Stromal cell of bone marrow (primary cell): ENCODE measurements at places on chromosomes 3 and 15.
A peak's percentile ranks its signal among the peaks of the same experiment; 100 is the strongest.

- DNase-seq: no peak
These were observed 422.2 kb downstream of the FHIT start for GRCh38 chr3:60829058-60829457.

DNA sequence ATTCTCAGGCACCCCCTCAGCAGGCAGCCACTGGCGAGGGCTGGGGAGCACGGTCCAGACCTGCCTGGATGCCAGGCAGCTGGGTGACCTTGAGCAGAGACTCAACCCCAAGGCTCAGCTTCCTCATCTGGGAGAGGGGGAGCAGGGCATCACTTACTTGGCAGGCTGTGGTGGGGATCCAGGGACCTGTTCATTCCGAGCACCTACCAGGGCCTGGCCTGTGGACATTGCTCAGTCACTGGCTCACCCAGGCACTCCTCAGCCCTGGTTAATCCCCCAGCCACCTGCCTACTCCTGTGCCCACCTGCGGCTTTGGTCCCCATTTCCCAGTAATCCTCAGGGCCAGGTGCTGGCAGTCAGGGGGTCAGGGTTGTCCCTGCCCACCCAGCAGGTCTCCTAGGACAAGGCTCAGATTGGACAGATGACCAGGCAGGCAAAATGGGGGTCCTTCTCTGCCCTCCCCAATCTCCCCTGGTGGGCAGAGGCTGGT lies 9.3 kb upstream of the RPL29 start:
- no peak for DNase-seq

DNA sequence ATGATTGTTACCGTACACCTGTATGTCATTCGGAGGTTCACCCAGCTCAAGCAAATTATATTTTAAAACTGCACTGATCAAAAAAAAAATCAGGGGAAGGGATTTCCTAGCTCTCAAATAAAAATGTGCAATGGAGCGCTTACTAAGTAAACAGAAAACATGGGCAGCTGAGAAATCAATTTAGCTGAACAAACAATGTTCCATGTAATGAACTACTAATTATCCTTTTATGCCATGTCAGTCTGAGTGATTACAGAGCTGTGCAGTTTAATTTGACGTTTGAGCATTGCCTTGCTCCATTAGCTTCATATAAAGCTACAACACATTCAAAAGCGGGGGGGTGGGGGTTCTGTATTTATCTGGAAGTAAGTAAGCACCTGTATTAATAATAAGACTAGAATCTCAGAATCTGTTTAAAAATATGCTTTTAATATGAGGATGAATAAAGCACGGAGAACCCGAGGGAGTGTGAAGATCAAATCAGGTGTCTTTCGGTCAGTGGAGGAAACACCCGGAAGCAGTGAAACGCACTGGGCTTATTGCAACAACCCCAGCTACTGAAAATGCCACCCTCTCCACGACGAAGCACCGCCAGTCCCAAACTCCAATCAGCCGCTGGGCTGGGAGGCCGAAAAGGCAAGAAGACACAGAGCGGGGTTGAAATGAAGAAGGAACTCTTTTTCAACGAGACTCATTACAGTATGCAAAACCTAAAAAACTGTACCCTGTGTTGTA lies 196.5 kb upstream of the ATP11B start:
- DNase-seq: no peak

DNA sequence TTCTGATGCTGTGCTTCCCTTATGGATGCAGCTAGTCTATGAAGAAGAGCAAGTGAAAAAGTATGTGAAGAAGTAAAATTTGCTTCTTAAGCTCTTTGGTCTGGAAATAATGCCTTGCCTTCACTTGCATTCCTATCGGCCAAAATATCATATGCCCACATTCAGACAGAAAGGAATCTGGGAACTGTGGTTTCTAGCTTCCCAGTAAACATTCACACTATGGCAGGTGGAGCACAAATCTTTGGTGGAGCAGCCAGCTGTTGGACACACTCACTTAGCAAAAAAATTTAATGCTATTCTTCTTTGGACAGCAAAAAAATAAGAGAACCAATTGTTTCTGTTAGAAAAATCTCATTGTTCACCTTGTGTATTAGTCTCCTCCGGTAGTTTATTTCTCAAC lies 12.3 kb upstream of the COL6A6 start:
- DNase-seq: no peak

- no peak for DNase-seq
These were observed 48.1 kb upstream of the GK5 start for GRCh38 chr3:142273501-142273900.

DNA sequence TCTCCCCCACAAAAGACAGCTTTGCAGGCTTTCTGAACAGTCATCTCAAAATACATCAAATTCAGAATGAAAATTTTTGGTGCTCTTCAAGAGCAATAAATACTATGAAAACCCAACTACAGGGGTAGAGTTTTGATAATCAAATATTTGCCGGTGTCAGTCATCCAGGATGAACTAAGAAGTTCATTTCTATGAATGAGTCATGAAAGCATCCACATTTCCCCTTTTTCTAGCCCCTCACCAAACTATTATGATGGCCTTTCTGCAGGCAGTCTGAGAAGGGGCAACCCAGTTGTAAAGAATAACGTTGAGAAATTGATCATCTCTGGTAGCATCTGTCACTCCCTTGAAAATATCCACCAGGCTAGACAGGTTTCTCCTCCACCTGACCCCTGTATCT lies 3.1 kb upstream of the LPCAT4 start:
- DNase-seq: no peak

GRCh38 chr3:46925585-46925934 lies 48.0 kb downstream of the PTH1R start:
- DNase-seq: no peak

GRCh38 chr3:46098319-46098761 lies 71.1 kb upstream of the XCR1 start:
- peak; percentile 78 for DNase-seq

GRCh38 chr3:118805007-118805406 lies 229.6 kb downstream of the IGSF11 start:
- no peak for DNase-seq

- DNase-seq: no peak
These were observed 26.5 kb downstream of the KPNA4 start for GRCh38 chr3:160538895-160539294.

- DNase-seq: no peak
These were observed 161.0 kb downstream of the TCF12 start for GRCh38 chr15:57079446-57079845.

GRCh38 chr3:197399486-197399885 lies 101.1 kb upstream of the DLG1 start:
- no peak for DNase-seq

GRCh38 chr3:142459929-142460328 lies 12.1 kb upstream of the XRN1 start:
- no peak for DNase-seq

- DNase-seq: no peak
These were observed 29.7 kb upstream of the MDFIC2 start for GRCh38 chr3:70342149-70342548.

GRCh38 chr3:45341876-45342275 lies 46.5 kb upstream of the LARS2 start:
- DNase-seq: no peak

DNA sequence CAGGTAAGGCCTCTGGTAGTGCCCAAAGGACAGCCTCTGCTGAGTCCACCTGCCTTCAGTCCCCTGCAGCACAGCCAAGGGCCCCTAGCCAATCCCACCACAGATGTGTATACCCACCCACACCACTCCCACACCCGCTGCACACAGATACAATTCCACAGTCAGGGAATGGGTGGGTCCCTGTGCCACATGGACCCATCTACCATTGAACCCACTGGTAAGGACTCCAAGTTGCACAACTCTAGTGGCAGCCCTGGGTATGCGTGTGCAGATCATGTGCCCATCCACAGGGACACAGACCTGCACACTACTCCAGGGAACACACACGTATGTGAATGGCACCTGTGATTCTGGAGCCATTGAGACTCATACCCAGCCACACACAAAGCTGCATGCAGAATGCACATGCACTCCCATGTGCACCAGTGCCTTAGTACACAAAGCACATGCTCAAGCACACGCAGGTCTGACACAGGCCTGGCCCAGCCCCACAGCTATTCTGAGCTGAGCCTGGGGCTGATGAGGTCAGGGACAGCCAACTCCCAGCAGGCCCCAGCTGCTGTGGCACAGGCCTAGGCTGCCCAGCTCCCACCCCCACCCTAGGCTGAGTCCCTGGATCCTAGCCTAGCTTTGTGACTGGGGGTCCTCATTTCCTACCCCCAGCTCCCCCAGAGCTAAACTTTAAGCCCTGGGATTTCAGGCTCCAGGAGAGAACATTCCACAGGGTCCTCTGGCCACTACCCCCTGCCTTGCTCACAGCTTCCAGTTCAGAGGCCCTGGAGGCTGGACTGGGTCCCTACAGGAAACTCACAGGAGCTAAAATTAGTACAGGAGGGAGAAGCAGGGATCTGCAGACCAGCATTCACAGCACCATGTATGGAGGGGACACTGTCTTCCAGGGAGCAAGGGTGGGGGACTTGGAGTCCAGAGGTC lies 2.7 kb upstream of the ALS2CL start:
- no peak for DNase-seq

GRCh38 chr3:129567176-129567705 lies 24.3 kb downstream of the H1-8 start:
- DNase-seq: no peak

GRCh38 chr3:161644891-161645635 lies 148.5 kb downstream of the OTOL1 start:
- DNase-seq: no peak

GRCh38 chr15:42203891-42204290 lies 4.2 kb downstream of the VPS39 start:
- peak; percentile 3 for DNase-seq

DNA sequence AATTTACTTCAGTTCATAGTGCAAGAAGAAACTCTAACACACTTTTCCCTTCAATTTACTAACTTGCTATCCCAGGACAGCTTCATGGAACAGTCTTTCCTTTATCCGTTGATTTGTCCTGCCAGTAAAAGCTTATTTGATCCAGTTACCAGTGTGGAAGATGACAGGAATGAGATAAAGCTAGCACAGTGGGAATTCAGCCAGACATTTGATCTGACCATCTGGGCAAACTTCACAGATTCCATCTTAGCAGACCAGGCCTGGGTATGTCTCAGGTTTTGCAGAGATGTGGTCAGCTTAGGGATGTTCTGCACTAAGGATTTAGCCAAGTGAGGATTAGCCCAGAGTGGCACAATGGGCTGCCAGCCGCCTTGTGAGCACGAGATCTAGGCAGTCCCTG lies 19.7 kb downstream of the CEMIP start:
- no peak for DNase-seq

- DNase-seq: peak; percentile 59
These were observed 10.7 kb upstream of the TRAK1 start for GRCh38 chr3:42080453-42080872.

- no peak for DNase-seq
These were observed 8.8 kb downstream of the ADPRH start for GRCh38 chr3:119588112-119588511.

- DNase-seq: no peak
These were observed 4.3 kb upstream of the FGD5 start for GRCh38 chr3:14814411-14814871.

- no peak for DNase-seq
These were observed 89.6 kb upstream of the GALNT15 start for GRCh38 chr3:16084887-16085286.

- no peak for DNase-seq
These were observed 51.9 kb downstream of the USP8 start for GRCh38 chr15:50476143-50476542.

DNA sequence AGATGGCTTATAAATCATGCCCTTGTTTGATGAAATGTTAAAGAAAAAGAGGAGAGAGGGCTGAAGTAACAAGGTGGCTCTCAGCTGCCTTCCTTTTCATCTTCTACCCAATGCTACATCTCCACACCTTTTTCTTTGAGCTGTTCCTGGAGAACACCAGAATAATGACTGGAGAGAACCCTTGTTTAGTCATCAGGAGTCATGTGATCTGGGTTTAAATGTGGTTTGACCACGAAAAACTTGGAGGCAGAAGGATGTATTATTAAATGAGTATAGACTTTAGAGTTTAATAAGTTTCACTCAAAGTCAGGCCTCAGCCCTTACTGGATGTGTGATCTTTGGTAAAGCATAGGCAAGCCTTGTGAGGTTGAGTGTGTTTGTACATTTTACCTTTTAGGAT lies 230.3 kb upstream of the TBL1XR1 start:
- DNase-seq: peak; percentile 41

GRCh38 chr15:38638811-38639210 lies 74.2 kb upstream of the RASGRP1 start:
- no peak for DNase-seq

- no peak for DNase-seq
These were observed 193.5 kb downstream of the ULK4 start for GRCh38 chr3:41768363-41768762.

DNA sequence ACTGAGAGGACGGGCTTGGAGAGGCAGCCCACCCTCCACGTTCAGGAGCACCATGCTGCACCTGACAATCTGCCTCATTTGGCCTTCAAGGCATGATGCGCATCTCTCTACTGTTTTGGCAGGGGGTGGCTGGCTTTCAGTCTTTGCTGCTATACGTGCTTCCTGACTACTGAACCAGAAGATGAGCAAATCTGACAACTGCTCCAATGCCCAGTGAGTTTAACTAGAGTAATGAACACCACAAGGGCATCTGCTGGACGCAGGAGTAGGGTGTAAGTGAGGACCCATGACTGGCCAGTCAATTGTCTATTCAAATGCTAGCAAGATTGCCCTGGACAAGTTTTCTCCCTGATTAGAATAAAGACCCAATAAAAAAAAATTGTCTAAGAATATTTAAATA lies 335.7 kb downstream of the MAGI1 start:
- no peak for DNase-seq

GRCh38 chr3:146345900-146346299 lies 95.0 kb upstream of the PLSCR4 start:
- DNase-seq: no peak

GRCh38 chr15:67892559-67893377 lies 52.9 kb upstream of the RNU6-1 start:
- no peak for DNase-seq

GRCh38 chr3:106197532-106198194 lies 328.9 kb upstream of the CBLB start:
- DNase-seq: no peak

DNA sequence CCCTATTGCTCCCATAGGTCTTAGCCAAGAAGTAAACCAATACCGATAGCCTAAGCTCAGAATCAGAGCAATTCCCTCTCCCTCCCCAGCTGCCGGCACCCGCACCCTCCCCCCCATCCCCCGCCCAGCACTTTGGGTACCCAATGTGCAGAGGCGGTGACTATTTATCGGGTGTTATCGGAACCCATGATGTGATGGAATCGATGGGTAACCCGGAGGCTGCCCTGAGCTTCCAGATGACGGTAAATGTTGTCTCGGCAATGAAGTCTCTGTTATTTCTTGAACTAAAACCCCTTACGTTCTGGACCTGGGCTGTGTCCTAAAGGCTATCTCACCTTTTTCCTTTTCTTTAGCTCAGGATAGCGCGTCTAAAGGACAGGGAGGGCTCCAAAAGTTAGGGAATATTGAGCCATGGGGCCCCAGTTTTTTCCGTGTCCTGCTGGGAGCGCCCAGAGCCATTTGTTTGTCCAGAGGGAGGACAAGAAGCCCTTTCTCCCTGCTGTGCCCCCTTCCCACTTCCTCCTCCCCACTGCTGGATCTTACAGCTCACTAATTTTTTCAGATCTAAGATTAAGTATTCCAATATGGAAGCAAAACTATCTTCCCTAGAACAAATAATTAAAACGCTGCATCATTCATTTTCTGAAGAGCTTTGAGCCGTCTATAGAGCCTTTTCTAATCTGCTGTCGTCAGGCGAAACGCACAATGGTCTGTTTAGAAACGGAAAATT lies 1.5 kb downstream of the SLITRK3 start:
- DNase-seq: no peak
